ENCODE measurements at places on chromosomes 5 and 9.

DNA sequence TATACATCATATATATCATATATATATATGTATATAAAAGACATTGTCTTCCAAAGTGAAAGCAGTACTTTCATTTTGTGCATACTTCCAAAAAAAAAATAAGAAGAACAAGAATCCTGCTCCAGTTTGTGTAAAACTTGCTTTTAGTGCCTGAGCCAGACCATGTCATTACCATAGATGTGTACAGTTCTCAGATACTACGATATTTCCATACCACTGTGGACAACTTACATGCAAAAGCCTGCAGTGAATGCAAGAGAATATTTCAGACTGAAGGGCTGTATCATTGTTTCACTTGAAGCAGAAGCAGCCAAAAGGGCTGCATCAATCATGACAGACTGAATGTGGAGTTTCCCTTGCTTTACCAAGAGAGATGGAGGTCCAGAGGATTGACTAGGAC lies 72.6 kb upstream of the CYLC2 start:
- H3K27me3 ChIP-seq: no peaks in the 10 kb centered on the region
- H3K36me3 ChIP-seq: no peaks in the 10 kb centered on the region
- no peak overlapping the region for H3K4me3 ChIP-seq
- no peaks in the 10 kb centered on the region for H3K4me1 ChIP-seq
- H3K27ac ChIP-seq: no peak overlapping the region

GRCh38 chr5:68711293-68712200 lies 382.3 kb upstream of the SLC30A5 start:
- H3K27ac ChIP-seq: peak overlapping the region; percentile 54
- no peak overlapping the region for H3K4me3 ChIP-seq
- H3K36me3 ChIP-seq: no peaks in the 10 kb centered on the region

DNA sequence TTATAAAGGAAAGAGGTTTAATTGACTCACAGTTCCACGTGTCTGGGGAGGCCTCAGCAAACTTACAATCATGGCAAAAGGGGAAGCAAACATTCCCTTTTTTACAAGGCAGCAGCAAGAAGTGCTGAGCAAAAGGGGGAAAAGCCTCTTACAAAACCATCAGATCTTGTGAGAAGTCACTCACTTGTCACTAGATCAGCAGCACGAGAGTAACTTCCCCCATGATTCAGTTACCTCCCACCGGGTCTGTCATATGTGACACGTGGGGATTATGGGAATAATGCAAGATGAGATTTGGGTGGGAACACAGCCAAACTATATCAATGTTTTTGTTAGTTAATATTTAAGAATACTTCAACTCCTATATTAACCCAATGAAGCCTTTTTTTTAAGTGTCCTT lies 275.2 kb upstream of the CDH9 start:
- no peak overlapping the region for H3K4me3 ChIP-seq
- DNase-seq: no peak
- H3K4me1 ChIP-seq: no peaks in the 10 kb centered on the region
- no peaks in the 10 kb centered on the region for H3K27me3 ChIP-seq
- no peak overlapping the region for H3K27ac ChIP-seq

GRCh38 chr5:119019949-119020348 lies 31.6 kb upstream of the DTWD2 start:
- H3K4me3 ChIP-seq: no peak overlapping the region
- H3K36me3 ChIP-seq: no peaks in the 10 kb centered on the region
- no peak overlapping the region for H3K27ac ChIP-seq
- no peak for DNase-seq

DNA sequence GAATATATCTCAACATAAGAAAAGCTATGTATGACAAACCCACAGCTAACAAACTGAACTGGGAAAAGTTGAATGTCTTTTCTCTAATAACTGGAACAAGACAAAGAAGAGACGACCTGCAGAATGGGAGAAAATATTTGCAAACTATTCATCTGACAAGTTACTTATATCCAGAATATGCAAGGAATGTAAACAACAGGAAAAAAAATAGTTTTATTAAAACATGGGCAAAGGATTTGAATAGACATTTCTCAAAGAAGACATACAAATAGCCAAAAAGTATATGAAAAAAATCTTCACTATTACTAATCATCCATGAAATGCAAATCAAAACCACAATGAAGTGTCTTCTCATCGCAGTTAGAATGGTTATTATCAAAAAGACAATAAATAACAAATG lies 181.7 kb upstream of the TLX3 start:
- no peaks in the 10 kb centered on the region for H3K4me1 ChIP-seq
- no peak for DNase-seq
- H3K36me3 ChIP-seq: no peaks in the 10 kb centered on the region
- H3K27ac ChIP-seq: no peak overlapping the region
- no peak overlapping the region for H3K4me3 ChIP-seq
- H3K27me3 ChIP-seq: no peaks in the 10 kb centered on the region

GRCh38 chr5:37575541-37576489 lies 196.7 kb downstream of the WDR70 start:
- H3K27me3 ChIP-seq: no peaks in the 10 kb centered on the region
- H3K4me1 ChIP-seq: no peaks in the 10 kb centered on the region
- no peak for DNase-seq
- H3K27ac ChIP-seq: no peak overlapping the region
- no peaks in the 10 kb centered on the region for H3K36me3 ChIP-seq

DNA sequence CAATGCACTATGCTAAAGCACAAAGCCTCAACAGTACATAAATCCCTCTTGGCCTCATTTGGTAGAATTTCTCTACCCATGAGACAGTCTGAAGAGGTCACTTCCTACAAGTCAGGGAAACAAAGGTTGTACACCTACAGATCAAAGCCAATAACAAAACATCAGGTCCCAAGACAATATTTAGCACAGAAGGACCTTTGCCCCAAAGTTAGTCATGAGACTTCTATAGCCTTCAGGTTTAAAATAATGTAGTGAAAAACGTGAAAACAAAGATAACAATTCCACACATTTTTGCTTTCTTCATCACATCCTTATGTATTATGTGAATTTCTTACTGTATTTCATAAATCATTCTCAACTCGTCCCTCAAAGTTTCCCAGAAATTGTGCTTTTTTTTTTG lies 15.8 kb downstream of the AFF4 start:
- no peak overlapping the region for H3K4me3 ChIP-seq
- H3K27ac ChIP-seq: no peak overlapping the region
- peaks cover 2% of the 10 kb centered on the region for H3K36me3 ChIP-seq
- H3K4me1 ChIP-seq: peaks cover 5% of the 10 kb centered on the region
- no peaks in the 10 kb centered on the region for H3K27me3 ChIP-seq

DNA sequence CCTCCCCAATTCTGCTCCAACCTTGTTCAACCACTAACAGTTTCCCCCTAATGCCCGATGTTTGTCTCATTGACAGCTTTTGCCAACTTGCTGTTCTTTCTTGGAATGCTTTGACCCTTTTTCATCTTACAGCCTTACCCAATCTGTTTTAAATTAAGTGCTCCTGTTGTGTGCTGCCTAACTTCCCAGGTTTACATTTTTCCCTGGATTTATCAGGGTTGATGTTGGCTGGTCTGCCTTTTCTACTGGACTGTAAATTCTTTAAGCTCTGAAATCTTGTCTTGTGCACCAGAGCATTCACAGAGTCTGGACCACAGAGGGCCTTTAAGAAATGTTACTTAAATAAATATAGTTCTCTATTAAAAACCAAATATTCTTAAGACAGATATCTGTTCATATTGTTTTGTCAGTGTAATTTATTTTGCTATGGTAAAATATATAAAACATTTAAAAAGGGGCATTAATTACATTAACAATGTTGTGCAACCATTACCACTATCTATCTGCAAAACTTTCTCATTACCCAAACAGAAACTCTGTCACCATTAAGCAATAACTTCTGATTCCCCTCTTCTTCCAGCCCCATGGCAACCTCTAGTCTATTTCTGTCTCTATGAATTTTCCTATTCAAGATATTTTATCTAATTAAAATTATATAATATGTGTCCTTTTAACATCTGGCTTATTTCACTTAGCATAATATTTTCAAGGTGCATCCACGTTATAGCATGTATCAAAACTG lies 73.0 kb downstream of the OSTF1 start:
- H3K27ac ChIP-seq: no peak overlapping the region
- no peaks in the 10 kb centered on the region for H3K27me3 ChIP-seq
- H3K36me3 ChIP-seq: peaks cover 10% of the 10 kb centered on the region
- no peak overlapping the region for H3K4me3 ChIP-seq

- H3K27me3 ChIP-seq: no peaks in the 10 kb centered on the region
- H3K27ac ChIP-seq: no peak overlapping the region
- DNase-seq: no peak
- H3K4me1 ChIP-seq: no peaks in the 10 kb centered on the region
- no peak overlapping the region for H3K4me3 ChIP-seq
Observed at GRCh38 chr9:109560470-109561132, 62.5 kb upstream of the PTPN3 start.

GRCh38 chr5:181233801-181234454 lies 9.8 kb downstream of the RACK1 start:
- no peaks in the 10 kb centered on the region for H3K27me3 ChIP-seq
- no peak overlapping the region for H3K27ac ChIP-seq
- no peak overlapping the region for H3K4me3 ChIP-seq
- no peak for DNase-seq
- peaks cover 82% of the 10 kb centered on the region for H3K36me3 ChIP-seq

GRCh38 chr9:120877276-120878034 lies 467 bp upstream of the PHF19 start:
- H3K4me1 ChIP-seq: peaks cover 33% of the 10 kb centered on the region
- H3K4me3 ChIP-seq: peak overlapping the region; percentile 81
- DNase-seq: peak; percentile 82
- H3K27ac ChIP-seq: peak overlapping the region; percentile 83

DNA sequence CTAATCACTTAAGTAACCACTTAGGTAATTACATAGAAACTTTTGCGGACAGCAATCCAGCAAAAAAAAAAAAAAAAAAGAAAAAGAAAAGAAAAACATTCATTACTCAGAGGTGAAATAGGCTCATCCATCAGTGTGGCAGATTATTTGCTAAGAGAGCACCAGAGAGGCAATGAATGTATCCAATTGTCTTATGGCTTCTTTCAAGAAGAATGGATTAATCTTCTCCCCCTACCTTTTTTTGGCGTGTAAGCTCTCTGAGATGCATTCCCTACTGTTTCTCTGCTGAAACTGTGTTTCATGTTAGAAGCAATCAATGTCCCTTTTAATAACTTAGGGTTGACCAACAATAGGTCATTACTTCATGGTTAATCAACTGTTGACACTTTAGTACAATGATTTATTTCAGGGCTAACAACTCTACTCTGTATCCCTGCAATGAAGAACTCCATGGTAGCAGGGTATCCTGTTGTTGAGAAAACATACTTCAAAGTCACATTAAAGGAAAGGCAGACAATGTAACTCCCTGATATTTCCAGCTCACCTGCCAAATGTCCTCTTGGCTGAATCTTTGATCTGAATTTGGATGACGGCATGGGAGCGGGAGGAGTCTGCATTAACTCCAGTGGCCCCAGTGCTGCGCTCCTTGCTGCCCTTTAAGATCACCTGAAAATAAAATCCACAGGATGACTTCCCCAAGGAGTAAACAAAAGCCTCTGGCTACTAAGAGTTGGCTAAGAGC lies 57.6 kb downstream of the KIF24 start:
- no peaks in the 10 kb centered on the region for H3K36me3 ChIP-seq
- no peak for DNase-seq
- no peak overlapping the region for H3K27ac ChIP-seq
- no peak overlapping the region for H3K4me3 ChIP-seq

GRCh38 chr5:142551338-142552067 lies 134.4 kb downstream of the FGF1 start:
- no peak overlapping the region for H3K27ac ChIP-seq
- no peaks in the 10 kb centered on the region for H3K4me1 ChIP-seq
- no peak overlapping the region for H3K4me3 ChIP-seq
- DNase-seq: no peak
- H3K27me3 ChIP-seq: peaks cover 21% of the 10 kb centered on the region

- no peaks in the 10 kb centered on the region for H3K36me3 ChIP-seq
- H3K4me1 ChIP-seq: peaks cover 30% of the 10 kb centered on the region
- H3K27ac ChIP-seq: no peak overlapping the region
- no peak for DNase-seq
- peak overlapping the region; percentile 2 for H3K4me3 ChIP-seq
- peaks cover 35% of the 10 kb centered on the region for H3K27me3 ChIP-seq
Observed at GRCh38 chr9:74499770-74500583, 2.8 kb downstream of the RORB start.

DNA sequence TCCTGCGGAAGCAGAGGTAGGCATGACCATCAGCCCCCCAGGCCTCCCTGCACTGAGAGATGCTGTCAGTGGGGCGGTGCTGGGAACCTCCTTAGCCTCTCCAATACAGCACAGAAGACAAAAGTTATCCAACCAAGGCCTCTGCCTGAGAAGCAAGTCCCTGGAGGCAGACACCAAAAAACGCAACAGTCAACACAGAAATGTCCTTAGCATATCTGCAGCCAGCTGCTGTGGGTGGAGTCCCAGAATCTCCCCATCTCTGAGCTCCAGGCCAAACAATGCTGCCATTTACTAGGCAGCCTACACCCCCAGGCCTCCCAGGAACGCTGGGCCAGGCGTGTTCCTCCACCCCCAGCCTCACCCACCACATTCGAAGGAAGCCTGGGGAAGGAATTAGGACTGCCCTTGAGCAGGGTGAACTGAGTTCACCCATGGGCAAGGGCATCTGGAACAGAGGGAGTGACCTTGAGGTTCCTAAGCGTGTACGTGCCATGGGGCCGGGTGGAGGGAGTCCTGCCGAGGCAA lies 43.7 kb downstream of the STK10 start:
- H3K36me3 ChIP-seq: peaks cover 39% of the 10 kb centered on the region
- peaks cover 81% of the 10 kb centered on the region for H3K4me1 ChIP-seq
- no peak overlapping the region for H3K4me3 ChIP-seq
- DNase-seq: no peak
- H3K27me3 ChIP-seq: no peaks in the 10 kb centered on the region
- H3K27ac ChIP-seq: peak overlapping the region; percentile 28

- H3K27ac ChIP-seq: no peak overlapping the region
- no peak for DNase-seq
- no peak overlapping the region for H3K4me3 ChIP-seq
- H3K4me1 ChIP-seq: no peaks in the 10 kb centered on the region
- no peaks in the 10 kb centered on the region for H3K36me3 ChIP-seq
Observed at GRCh38 chr5:84622461-84622860, 237.8 kb upstream of the EDIL3 start.

DNA sequence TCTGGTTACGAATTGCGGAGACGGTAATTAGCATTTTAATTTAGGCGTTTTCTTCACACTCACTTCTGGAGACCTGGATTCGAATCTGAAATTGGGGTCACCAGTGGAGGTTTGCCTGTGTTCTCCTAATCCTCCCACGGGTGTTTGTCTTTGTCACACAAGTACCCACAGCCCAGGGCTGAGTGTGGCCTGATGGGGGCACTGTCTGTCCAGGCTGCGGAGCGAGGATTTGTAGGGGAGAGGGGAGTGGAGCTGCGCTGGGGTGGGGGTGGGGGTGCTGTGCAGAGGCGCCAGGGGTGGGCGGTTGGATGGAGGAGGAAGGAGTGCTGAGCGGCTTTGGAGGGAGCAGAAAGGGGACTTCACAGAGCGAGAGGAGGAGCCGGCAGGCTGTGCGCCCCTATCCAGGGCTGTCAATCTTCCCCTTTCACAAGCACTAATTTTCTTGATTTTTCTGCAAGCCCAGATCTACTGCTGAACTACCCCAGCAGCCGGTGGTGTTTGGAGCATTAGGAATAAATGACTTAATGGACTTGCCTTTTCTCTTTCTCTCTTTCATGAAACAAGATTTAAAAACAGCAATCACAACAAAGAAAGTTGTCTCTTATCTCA lies 53.1 kb downstream of the TSPAN17 start:
- no peak overlapping the region for H3K27ac ChIP-seq
- H3K36me3 ChIP-seq: no peaks in the 10 kb centered on the region
- no peak for DNase-seq
- no peak overlapping the region for H3K4me3 ChIP-seq

Data from natural killer cell (primary cell).